ENCODE measurements at places on chromosomes 3 and 15.

- DNase-seq = no peak
These were observed 1.4 kb upstream of the CAMK2N2 start for GRCh38 chr3:184262764-184263179.

- DNase-seq = no peak
These were observed 303.4 kb upstream of the DNAJC19 start for GRCh38 chr3:181292984-181293383.

GRCh38 chr3:195102609-195103467 lies 168.1 kb downstream of the XXYLT1 start:
- no peak for DNase-seq

DNA sequence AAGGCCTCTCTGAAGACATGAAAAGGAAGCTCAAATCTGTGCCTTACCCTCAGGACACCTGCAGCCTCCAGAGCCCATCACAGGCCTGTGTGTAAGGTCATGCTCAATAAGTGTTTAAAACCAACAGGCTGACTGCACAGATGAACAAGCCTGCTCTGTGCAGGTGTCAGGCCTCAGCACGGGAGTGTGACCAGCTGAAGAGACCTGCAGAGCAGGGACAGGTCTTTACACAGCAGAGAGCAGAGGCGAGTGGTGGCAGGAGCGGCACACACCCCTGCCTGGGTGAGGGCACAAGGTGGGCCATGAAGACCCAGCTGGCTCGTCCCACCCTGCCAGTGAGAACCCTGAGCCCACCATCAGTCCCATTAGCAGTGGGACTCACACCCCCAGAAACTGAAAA lies 56.9 kb downstream of the ROPN1B start:
- DNase-seq = no peak

DNA sequence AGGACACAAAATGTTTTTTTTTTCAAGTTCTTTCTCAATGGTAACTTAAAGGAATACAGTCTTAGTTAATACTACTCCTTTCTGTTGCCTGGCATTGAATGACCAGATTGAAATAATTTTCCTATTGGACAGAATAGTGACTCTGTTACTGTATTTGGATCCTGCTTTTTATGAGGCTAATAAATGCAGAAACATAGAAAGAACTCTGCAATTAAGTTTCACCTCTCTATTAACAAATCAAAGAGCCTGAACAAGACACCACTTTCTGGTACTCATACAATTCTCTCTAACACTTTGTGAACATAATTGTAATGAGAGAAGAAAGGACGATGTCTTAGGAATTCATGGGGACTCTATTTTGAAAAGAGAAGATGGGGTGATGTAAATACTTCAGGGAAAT lies 308.4 kb upstream of the ROBO2 start:
- no peak for DNase-seq
